Esophagus muscularis mucosa (tissue), 4 donors: ENCODE measurements at places on chromosomes 1 and 21.

DNA sequence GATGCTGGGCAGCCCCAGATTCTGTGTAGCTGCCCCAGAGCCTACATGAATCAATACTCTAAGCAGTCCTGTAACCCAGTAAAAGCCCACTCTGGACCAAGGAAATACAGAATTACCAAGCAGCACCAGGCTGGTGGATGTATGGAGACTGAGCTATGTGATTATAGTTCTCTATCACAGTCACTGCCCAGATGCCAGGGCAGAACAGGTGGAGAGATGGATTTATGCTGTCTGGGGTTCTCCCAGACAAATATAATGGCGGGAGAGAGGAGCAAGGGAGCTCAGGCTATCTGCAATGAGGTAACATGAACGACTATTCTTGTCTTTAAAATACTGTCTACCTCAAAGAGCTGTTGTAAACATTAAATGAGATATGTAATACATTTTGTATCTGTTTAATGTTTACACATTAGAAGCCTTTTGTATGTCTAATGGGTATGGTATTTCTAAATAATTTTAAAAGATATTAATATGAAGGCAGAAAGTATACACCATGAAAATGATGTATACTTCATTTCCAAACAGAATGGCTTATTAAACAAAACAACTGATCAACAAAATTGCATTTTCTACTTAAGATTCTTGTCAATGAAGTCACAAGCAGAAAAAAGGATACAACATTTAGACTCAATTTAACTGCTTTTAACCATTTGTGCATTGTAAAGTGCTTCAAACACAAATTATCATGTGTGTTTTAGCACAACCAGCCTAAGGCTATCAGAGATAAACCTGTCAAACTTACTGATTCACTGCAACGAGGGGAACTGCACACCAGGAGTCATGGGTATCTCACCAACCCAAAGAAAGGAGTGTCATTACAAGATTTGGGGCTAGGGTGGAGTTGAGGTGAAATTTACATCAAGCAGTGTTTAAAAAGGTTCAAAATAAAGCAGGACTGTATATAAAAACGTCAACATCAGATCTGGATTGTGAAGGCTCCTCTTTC lies 3.0 kb downstream of the SDE2 start:
- DNase-seq = no peak

DNA sequence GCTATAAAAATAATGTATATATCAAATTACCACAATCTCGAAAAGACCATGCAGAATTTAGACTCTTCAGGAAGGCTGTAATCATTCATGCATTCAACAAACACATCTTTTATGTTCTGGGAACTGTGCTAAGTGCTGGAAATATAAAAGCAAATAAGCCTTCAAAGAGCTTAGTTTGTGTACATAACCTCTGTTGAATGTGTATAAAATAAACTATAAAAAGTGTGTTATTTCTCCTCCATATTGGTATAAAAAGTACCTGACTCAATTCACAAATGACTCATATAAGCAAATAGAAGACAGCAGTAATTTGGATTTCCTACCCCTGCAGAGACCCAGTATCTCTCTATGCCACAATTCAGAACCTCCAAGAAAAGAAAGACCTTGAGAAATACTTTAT lies 36.8 kb downstream of the RAB3GAP2 start:
- no peak for DNase-seq

- DNase-seq = no peak
These were observed 336.4 kb downstream of the SMYD3 start for GRCh38 chr1:246170574-246171261.

- no peak for DNase-seq
These were observed 17.9 kb downstream of the GBP5 start for GRCh38 chr1:89254658-89255287.

- no peak for DNase-seq
These were observed 27.5 kb downstream of the HUNK start for GRCh38 chr21:31900121-31900895.

GRCh38 chr1:245510144-245510543 lies 355.4 kb downstream of the KIF26B start:
- no peak for DNase-seq

GRCh38 chr1:226979517-226980121 lies 39.5 kb downstream of the COQ8A start:
- DNase-seq = no peak

GRCh38 chr1:176950736-176951324 lies 213.7 kb downstream of the ASTN1 start:
- DNase-seq = no peak

DNA sequence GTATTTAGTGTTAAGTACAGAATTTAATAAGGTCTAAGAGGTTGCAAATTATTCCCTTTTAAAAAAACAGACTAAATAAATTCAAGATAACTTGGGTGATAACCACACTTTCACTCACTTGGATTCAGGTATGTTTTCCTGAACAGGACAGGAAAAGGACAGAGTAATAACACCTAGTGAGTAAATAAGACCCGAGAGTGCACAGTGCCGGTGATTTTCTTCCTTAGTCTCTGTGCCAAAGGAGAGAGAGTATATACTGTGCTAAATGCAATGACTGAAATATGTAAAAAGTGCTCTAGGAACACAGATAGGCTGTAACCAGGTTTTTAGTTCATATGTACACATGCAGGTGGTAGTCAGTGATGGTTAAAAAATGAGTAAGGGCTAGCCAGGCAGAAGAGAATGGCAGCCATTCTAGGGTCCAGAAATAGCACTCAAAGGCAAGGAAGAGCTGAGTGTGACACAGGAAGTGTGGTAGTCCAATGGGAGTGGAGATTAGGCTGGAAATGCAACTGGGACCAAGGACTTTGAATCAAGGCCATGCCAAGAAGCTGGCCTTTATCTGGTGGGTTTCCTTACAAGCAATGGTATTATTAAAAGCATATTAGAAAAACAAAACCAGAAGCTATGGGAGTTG lies 58.1 kb downstream of the NRIP1 start:
- DNase-seq = no peak

DNA sequence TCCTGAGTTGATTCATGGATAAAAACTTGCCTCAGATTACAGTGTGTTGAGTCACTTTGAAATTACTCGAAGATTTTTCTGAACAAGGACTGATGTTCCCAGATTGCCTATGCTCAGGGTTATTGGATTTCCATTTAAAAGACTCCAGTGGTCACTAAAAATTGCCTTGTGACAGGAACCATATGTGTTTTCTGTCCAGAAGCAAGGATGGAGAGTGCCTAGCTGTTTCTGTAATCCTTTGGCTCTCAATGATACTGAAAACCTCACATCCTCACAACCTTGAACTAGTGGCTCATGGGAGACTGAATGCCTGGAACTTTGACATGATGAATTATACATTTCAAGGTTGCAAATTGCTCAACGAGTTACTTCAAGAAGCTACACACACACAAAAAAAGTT lies 1271.8 kb downstream of the BRINP3 start:
- no peak for DNase-seq

DNA sequence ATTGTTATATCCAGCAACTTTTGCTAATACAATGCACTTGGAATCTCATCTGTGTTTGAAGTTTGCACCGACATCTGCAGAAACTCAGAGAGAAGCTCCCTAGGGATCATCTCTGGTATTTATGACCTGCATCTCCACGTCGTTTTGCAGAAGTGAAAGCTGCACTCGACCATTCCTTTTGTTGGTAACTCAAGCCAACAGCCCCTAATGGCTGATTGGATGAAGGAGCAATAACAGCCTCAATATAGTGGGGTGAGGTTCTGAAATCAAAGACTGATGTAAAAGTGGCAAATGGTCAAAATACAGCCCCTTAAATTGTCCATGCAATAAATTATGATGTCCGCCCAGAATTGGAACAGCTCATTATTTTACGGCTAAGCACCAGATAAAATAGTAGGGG lies 344.2 kb upstream of the KAZN start:
- no peak for DNase-seq

GRCh38 chr1:51534447-51534846 lies 15.4 kb upstream of the EPS15 start:
- DNase-seq = no peak

DNA sequence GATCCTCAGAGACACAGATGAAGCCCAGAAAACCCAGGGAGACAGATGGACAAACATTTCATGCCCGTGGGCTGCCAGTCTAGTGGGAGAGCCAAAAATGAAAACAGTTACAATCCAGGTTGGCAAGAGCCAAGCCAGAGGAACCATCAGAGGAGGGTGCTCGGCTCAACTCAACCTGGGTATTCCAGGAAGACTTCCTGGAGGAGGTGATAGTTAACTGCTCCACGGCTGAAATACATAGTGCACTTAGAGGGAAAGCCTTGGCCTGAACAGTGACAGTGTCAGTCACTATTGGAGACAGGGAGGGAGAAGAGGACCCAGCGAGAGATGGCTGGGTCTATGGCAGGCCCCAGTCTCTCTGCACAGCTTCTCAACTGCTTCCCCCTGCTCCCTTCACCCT lies 1.9 kb downstream of the ARHGEF19 start:
- DNase-seq = no peak

DNA sequence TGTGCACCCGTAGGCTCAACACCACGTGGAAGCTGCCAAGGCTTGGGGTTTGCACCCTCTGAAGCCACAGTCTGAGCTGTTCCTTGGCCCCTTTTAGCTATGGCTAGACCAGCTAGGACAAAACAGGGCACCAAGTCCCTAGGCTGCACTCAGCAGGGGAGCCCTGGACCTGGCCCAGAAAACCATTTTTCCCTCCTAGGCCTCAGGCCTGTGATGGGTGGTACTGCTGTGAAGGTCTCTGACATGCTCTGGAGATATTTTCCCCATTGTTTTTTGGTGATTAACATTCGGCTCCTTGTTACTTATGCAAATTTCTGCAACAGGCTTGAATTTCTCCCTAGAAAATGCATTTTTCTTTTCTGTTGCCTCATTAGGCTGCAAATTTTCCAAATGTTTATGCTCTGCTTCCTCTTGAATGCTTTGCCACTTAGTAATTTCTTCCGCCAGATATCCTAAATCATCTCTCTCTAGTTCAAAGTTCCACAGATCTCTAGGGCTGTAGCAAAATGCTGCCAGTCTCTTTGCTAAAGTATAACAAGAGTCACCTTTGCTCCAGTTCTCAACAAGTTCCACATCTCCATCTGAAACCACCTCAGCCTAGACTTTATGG lies 69.0 kb upstream of the KRTAP19-8 start:
- DNase-seq = no peak

DNA sequence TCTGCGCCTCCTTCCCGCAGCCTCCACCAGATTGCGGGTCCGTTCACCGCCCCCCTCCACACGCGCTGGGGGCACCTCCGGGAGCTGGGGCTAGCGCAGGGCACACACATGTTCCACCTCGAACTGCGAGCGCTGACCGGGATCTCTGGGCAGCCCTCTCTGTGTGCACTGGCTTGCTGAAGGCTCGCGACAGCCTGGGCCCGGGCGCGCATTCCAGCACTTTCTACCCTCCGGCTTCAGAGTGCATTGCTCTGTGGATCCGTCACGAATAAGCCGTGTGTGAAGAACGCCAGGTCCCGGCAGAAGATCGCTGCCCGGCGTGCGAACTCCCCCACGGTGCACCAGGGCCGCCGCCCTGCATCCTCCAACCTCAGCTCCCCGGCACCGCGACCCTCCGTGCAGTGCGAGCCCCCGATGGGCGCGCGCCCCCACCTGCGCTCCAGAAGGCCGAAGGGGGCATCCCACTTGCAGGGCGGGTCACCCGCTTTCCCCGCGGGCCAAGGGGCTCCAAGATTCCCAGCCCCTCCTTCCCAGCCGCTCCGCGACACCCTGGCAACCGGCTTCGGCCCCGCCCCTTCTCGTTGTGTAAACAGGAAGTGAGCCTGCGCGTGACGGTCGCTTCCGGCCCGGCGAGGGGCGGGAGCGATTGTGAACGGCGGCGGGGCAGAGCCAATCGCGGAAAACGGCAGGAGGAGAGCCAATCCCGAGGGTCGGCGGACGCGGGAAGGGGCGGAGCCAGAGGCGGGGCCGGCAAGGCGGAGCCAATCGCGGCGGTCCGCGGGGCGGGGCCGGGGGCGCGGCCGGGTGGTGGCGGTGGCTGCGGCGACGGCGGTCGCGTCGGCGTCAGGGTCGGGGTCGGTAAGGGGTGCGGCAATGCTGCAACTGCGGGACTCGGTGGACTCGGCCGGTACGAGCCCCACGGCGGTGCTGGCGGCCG lies at the start of gene TPRG1L:
Gene TPRG1L, plus strand, starts transcription at position 816 of the 937 bp plus-strand sequence. Its CDS starts 58 bp downstream, at position 874.
- DNase-seq = peak; percentile 100

DNA sequence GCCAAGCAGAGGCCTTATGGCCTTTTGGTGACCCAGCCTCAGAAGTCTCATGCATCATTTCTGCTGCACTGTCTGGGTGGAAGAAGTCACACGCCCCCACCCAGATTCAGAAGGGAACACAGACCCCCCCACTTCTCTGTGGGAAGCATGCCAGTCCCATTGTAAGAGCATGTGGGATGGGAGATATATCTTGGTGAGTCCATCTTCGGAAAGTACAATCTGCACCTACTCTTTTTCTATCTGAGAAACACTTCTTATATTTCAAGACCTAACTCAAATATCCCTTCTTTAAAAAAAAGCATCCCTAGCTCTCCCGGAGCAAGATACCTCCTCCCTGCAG lies 159.6 kb upstream of the FGGY start:
- DNase-seq = peak; percentile 62

DNA sequence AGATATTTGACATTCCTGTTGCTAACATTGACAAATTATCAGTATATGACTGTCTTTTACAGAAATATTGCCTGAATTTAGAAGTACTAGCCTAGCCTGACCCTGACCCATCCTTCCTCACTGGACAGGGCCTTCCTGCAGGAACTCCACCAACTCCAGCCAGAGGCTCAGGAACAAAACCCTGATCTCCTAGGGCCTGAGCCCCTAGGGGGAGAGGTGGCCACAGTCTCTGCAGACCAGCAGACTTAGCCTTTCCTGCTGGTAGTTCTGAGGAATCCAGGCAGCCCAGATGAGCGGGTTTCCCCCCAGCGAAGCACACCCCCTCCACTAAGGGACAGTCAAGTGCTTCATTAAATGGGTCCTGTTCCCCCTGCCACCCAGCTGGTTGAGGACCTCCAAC lies 44.3 kb upstream of the LRIF1 start:
- DNase-seq = no peak

GRCh38 chr1:152000964-152001630 lies 7.4 kb upstream of the S100A10 start:
- no peak for DNase-seq

DNA sequence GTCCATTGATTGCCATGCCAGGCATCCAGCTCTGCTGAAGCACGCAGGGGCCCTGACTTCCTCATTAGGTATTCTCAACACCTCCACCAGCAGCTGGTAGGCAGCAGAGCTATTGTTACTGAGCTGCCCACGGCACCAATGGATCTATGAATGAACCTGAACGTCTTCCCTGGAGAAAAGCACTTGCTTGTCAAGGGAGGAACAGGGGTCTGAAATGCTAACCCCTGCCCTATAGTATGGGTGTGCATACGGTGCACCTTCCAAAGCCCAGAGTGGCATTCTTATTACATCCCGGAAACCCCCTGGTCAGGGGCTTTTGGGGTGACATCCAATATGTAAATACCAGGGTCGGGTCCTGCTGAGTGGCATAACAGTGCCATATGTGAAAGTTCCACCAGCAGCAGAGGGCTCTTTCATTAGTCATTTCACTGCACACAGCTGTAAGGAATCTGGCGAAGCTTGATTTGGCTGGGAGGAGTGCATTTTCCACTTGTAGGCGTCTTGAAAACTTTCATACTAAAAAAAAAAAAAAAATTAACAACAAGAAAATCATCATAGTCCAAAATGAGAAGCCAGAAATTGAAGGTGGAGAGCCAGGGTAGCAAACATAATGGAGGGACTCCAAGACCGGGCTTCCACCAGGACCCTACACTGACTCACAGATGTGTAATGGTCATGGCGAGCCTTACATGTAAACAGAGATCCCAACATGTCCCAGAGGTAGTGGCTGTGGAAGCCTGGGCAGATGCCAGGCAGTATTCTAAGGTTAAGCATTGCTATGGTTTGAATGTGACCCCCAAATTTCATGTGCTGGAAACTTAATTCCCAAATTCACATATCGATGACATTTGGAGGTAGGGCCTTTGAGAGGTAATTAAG lies 58.8 kb upstream of the PRDX6 start:
- no peak for DNase-seq

- DNase-seq = no peak
These were observed 180.2 kb upstream of the RUNX1 start for GRCh38 chr21:35229290-35229689.
